Activated CD8-positive, alpha-beta memory T cell treated with anti-CD3 and anti-CD28 coated beads, Interleukin-2, amount 50 U/mL, for 48 hours (primary cell): ENCODE measurements at places on chromosomes 16 and 17.

- no peak for DNase-seq
These were observed 18.4 kb upstream of the RBBP6 start for GRCh38 chr16:24520983-24521382.

- no peak for DNase-seq
These were observed 1.3 kb downstream of the PRSS21 start for GRCh38 chr16:2818272-2818876.

DNA sequence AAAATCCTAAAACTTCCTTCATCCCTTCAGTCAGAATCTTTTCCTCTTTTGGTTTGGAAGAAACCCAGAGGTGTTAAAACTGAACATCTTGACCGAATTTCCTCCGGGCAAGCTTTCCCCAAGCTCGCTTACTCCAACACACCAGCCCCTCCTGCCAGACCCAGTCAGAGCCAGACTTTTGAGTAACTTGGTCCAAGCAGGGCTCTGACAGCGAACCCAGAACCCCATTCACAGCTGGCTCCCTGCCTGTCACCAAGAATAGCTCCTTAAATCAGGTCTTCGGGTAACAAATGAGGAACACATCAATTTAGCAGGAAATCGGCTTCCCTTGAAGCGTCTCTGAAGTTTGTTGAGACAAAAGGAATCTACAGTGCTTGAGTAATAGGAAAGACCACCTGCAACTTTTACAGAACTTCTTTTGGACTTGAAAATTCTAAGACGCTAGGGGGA, 27.3 kb downstream of the GAS7 start:
- DNase-seq: no peak

DNA sequence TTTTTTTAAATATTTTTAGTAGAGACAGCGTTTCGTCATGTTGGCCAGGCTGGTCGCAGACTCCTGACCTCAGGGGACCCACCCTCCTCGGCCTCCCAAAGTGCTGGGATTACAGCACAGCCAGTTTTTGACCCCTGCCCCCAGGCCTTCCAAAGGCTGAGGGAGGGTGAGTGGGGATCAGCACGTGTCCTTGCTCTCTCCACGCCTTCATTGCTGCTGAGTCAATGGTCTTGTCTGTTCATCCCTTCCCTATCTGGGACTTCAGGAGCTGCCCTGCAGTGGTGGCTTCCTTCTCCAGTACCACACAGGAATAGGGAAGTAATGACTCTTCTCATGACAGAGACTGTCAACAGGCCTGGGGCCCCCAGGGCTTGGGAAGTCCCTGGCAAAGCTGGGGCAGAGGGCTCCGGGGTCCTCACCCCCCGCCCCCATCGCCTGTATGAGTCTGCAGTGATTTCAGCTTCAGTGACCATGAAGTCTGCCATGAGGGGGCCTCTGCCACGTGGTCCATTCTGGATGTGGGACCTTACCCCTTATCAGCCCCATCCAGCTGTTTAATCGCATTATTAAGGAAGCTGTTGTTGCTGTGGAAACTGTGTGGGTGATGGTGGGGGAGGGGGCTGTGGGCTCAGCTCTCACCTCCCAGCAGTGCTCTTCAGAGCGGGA, 6.1 kb downstream of the ABCC3 start:
- no peak for DNase-seq

GRCh38 chr17:80224683-80225082, 4.5 kb downstream of the SLC26A11 start:
- no peak for DNase-seq
